ENCODE measurements at places on chromosomes 7 and 10.

GRCh38 chr10:73529089-73529832 lies 33.4 kb upstream of the PPP3CB start:
- peak; percentile 65 for DNase-seq

GRCh38 chr10:62277971-62278370 lies 9.3 kb upstream of the RTKN2 start:
- DNase-seq, result no peak

DNA sequence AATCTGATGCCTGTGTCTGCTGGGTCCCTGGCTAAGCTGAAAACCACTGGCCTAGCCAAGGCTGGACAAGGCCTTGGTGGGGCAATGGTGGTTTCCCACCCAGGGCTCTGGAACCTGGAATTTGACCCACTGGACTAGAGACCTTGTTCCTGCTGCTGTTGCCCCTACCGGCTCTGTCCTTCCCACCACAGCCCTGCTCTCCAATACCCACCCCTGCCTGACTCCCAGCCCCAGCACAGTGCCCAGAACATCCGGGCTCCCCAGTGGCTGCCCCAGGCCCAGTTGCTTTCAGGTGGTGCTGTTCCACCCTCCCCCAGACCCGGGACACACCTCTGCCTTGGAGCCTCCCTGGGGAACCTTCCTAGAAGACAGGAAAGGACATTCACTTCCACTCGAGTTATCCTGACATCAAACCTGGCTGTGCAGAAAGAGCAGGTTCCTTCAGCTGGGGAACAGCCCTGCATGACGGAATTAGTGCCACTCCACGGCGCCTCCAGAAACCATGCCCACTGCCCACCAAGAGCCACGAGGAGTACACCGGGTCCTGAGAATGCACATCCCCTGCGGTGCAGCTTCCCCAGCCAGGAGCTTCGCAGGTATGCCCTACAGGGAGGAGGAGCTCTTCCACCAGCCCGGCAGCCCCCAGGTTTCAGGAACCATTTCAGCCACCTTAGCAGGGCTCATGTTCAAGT lies 152.8 kb downstream of the OAT start:
- no peak for DNase-seq

DNA sequence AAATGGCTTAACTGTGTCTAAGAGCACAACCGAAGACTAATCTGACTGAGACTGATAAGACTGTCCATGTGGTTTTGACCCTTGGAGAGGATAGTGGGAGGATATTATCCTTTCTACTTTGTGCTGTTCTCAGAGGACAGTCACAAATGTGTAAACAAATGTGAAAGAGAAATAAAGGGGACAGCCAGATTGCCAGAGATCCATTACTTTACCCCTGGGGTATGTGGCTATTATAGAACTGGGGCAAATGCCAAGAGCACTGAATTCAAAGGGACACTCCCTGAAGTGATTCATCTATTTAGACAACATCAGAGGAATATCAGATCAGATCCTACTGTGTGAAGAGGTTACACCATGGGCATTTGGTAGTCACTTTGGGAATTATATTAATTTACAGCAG lies 154.7 kb downstream of the RNLS start:
- no peak for DNase-seq

GRCh38 chr10:30877111-30877510 lies 154.6 kb downstream of the ZNF438 start:
- no peak for DNase-seq

DNA sequence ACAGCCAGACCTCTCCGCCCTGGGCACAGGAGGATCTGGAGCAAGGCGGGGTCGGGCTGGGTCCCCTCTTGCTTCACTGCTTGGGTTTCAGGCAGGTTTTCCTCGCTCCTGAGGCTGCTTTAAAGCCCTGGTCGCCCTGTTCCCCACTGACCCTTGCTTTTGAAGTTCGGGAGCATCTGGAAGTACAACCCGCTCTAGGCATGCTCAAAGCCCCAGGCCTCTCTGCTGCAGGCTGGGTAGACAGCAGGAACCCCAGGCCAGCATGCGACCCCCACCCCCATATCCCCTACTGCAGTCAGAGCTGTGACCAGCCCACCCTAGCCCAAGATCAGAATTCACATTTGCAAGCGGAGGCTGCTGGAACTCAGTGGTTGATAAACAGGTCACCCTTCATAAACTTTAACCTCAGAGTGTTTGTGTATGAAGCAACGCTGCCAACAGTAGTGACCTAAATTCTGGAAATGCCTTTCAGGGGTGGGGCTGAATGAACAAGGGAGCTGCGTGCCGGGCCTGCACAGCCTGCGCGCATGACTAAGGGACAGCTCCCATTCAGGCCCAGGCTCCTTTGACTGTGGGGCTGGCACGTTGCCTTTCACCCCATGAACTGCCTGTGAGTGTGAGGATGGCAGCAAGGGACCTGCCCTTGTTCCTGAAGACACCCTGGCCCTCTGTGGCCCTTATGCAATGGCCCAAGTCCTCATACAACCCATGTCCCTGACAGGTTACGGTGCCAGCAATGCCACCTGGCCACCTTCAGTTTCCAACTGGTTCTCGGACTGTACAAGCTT lies 52.5 kb downstream of the PROSER2 start:
- no peak for DNase-seq

GRCh38 chr7:38880035-38880434 lies 29.0 kb downstream of the VPS41 start:
- no peak for DNase-seq

DNA sequence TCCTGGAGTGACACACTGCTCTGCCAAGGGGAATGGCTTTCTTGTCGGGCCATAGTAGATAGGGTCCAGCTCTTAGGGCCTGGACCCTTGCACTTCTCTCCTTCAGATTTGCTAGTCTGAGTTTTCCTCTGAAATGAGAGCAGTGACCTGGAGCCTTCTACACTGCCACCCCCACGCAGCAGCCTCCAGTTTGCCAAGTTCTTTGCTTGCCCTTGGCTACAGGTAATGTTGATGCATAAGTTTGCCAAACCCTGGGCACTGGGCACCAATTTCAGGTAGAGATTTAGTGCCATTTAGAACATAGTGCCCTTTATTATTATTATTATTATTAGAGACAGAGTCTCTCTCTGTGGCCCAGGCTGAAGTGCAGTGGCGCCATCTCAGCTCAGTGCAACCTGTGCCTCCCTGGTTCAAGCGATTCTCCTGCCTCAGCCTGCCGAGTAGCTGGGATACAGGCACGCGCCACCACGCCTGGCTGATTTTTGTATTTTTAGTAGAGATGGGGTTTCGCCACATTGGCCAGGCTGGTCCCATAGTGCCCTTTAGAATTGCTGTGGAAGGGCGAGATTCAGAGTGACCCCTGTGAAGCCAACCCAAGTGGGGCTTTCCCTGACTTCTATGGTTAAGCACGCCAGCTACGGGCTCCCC lies 14.5 kb downstream of the EEPD1 start:
- no peak for DNase-seq

GRCh38 chr10:22321156-22321923 lies 441 bp downstream of the BMI1 start:
- peak; percentile 79 for DNase-seq

GRCh38 chr10:79099898-79100448 lies 31.2 kb downstream of the ZMIZ1 start:
- DNase-seq, result no peak

DNA sequence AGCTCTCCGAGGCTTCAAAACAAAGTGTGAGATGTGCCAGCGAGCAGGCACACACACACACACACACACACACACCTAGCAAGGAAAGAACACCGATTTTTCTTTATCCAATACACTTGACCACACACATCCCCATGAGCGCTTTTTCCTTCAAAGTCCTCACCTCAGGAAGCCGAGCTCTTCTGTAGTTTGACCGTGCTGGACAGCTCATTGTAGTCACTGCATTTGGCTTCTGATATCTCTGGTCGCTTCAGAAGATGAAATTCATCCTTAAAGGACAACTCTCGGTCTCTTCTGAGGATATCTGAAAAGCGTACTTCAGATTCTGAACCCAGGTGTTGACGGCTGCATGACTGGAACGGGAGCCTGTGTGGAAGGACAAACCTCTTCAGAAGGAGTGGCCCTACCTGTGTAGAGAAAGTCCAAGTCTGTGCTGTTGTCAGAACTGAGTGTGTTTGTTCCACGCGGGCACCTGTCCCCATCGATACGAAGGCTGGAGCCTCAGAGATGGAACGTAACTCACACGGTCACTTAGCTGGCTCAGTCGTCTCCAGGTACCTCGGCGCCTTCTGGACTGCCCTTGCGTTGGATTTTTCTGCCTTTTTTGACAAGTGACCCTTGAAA lies 28.1 kb upstream of the SHH start:
- DNase-seq, result no peak

- no peak for DNase-seq
Observed at GRCh38 chr10:84525120-84525806, 196.9 kb downstream of the CCSER2 start.

DNA sequence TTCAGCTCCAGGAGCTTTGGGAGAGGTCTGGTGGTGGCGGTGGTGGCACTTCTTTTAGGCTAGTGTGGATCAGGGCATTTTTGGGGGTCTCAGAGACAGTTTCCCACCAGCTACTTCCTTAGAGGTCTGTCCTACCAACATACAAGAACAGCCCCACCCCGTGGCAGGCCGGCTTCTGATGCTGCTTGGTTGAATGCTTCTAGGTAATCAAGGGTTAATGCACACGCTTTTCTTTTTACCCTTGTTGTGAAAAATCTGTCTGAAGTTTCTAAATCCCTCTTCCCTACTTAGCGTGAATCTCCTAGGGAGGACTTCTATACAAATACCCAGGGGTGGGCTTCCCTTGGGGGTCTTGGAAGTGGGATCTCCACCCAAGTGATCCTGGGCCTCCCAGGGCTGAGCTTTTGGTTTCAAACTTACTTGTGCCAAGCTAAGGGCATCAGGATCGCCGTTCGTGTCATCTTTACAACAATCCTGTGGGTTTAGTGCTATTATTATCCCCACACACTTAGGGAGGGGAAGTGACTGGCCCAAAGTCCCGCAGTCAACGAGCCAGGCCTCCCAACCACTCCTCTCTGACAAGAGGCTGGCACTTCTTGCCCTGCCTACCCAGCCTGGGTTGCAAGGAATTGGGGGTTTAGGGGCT lies 1.7 kb downstream of the SH2B2 start:
- DNase-seq, result no peak

DNA sequence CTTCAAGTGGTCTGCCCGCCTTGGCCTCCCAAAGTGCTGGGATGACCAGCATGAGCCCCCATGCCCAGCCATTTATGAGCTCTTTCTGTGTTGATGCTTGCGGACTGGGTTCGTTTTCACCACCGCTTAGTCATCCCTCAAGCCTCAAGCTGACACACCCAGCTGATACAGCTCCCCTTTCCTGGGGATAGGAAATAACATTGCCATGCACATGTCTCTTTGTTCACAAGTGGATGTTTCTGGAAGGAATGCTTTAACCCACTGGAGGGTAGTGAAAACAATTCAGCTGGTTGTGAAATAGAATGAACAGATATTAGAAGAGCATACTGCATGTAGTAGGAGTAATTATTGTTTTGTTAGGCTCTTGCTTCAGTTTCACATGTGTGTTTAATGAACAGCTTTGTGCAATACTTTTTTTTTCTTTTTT lies 8.5 kb upstream of the METTL27 start:
- DNase-seq, result no peak

- DNase-seq, result no peak
Observed at GRCh38 chr10:63396133-63396761, 69.5 kb downstream of the JMJD1C start.

- DNase-seq, result no peak
Observed at GRCh38 chr10:11509036-11509435, 102.4 kb downstream of the USP6NL start.

DNA sequence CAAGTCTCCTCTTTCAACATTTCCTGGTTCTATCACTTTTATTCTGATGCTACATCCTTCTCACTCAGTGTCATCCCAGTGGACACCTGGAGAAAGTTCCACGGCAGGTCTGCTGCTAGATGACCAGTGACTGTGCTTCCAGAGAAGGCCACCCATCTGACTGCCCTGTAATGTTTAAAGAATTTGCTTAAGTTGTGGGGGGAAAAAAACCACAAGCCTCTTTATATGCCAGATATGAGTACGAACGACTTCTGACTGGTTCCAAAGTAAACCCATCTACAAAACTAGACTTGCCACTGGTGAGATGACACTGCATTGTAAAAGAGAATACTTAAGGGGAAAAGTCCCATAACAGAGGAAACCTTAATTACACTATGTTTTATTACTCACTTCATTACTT lies 69.6 kb upstream of the VWC2 start:
- DNase-seq, result no peak

GRCh38 chr7:113142385-113143119 lies 24.2 kb upstream of the SMIM30 start:
- no peak for DNase-seq

DNA sequence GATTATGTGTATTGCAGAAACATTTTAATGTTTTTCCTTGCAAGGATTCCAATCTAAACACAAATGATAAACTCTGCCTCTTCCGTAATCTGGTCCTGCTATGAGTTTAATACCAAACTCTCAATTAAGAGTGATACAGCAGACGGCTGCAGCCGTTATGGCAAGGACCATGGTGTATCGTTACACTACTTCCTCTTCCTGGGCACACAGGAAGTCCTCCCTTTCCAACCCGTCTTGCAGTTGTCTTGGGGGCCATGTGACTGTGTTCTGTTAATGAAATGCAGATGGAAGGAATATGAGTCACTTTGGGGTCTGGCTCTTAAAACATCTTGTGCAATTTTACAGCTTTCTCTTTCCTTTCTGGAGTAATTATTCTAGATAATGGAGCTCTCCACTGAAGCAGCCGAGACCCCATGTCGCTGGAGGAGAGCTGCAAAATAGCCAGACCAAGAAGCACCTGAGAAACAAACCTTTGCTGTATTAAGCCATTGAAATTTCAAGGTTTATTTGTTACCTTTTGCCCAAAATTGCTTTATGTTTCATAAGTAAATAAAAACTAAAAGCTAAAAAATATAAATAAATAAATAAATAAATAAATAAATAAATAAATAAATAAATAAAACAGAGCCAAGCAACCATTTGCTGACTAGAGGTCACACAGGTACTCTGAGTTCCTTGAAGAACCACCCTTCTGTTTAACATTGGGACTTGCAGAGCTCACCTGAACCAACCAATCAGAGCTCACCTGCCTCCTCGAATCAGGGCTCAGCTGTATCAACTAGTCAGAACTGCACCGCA lies 74.7 kb downstream of the FRMPD2 start:
- no peak for DNase-seq

GRCh38 chr10:116611153-116611545 lies 9.6 kb upstream of the PNLIPRP2 start:
- no peak for DNase-seq

- no peak for DNase-seq
Observed at GRCh38 chr7:30093420-30093952, 41.3 kb upstream of the MTURN start.

DNA sequence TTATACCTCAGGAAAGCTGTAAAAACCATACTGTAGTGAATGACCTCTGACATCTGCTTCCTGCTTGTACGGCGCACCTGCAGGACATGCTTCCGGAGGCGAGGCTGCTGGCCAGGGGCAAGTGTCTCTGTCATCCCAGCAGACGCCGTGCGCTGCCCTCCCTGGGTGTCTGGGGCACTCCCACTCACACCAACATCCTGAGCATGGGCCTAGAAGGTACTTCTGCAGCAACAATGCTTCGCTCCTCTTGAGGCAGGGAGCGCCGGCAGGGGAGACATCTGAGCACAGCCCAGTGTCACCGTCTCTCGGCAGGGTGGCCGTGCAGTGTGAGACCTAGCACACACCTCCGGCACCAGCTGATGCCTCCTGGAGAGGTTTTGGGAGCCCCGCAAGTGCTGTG lies 269.2 kb downstream of the MAD1L1 start:
- DNase-seq, result no peak
